ENCODE measurements at places on chromosomes 3 and 15. TPM values are rescaled to one million over a fixed set of nuclear protein-coding genes. Genes with fewer than 3 reads are reported as not detected.

- no peak for DNase-seq
Observed at GRCh38 chr3:62805580-62806277, 69.5 kb downstream of the CADPS start.

DNA sequence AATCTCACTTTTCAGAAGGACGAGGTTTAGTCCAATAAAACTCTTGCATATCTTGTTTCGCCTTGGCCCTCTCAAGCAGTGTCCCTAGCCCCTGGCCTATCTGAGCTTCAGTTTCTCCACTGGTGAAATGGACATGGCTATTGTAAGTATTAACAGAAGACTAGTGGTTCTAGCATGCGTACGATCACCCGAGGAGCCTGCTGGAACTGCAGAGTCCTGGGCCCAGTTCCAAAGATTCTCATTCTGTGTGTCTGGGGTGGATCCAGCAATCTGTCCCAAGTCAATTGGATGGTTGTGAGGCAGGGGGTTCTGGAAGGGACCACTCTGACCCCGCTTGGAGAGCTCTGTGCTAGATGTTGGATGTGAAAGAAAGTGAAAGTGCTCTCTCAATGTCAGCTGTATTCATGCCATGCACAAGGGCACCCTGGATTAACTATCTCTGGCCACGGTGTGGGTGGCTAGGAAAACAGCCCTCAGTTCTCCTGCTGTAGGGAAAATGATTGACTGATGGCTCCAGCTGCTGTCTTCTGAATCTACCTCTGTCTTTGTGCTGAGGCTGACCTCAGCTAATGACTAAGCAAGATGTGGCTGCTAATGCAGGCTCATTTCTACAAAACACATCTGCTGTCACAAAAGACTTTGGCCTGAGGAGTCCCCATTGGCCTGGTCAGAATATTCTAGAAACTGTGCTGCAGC, 1.9 kb upstream of the PLA1A start:
- no peak for DNase-seq

DNA sequence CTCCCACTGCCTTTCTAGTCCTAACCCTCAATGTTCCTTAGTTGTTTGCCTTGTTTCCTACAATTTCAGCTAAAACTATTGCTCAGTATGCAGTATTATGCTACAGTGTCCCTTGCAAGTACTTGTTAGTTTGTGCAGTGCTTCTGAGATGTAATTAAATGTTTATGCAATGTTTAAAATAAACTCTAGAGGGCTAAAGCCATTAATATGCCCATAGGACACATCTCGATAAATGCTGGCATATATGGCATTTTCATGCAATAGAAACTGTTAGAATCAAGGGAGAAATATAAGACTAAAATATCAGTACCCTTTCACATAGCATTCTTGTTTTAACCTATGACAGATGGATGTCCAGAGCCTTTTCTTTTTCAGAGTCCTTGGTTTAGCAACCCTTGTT, 59.8 kb upstream of the ACKR4 start:
- no peak for DNase-seq

GRCh38 chr3:187850258-187850921, 105.1 kb upstream of the BCL6 start:
- no peak for DNase-seq

The CYP19A1 gene
- not detected for total RNA-seq

The PAQR9 gene
- not detected for total RNA-seq

Measured in IMR-90 (cell line).